ENCODE measurements at places on chromosomes 4 and X. TPM values are rescaled to one million over a fixed set of nuclear protein-coding genes. Genes with fewer than 3 reads are reported as not detected.

DNA sequence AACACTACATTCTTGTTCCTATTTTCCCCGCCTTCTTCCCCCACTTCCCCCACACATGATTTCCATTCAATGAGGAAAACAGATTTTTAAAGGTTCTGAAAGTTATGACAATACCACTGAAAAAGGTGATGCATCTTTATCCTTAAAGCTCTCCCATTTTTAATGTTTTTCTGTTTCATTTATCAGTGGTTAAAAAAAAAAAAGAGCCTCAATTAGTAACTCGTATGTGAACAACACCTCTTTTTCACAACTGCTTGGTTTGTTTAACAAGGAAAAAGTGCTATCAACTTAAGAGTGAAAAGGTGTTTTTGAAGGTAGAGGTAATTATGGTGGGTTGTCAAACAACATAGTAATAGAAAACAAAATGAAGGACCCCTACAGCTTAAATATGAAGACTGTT, 8.2 kb upstream of the CAMK2D start:
- no peaks in the 10 kb centered on the region for H3K27me3 ChIP-seq
- no peak overlapping the region for H3K27ac ChIP-seq
- no peak for DNase-seq

GRCh38 chr4:117156806-117157205, 71.4 kb upstream of the TRAM1L1 start:
- H3K36me3 ChIP-seq, result no peaks in the 10 kb centered on the region
- no peak overlapping the region for H3K27ac ChIP-seq
- H3K27me3 ChIP-seq, result no peaks in the 10 kb centered on the region
- DNase-seq, result no peak
- no peak overlapping the region for H3K4me3 ChIP-seq

GRCh38 chr4:164866817-164867490, 10.0 kb upstream of the APELA start:
- DNase-seq, result no peak
- H3K36me3 ChIP-seq, result no peaks in the 10 kb centered on the region
- H3K4me1 ChIP-seq, result no peaks in the 10 kb centered on the region
- H3K27me3 ChIP-seq, result no peaks in the 10 kb centered on the region
- no peak overlapping the region for H3K27ac ChIP-seq

The USP17L5 gene
- total RNA-seq, result not detected

- H3K4me1 ChIP-seq, result no peaks in the 10 kb centered on the region
- H3K36me3 ChIP-seq, result no peaks in the 10 kb centered on the region
- H3K4me3 ChIP-seq, result no peak overlapping the region
- H3K27ac ChIP-seq, result no peak overlapping the region
- DNase-seq, result no peak
- H3K27me3 ChIP-seq, result no peaks in the 10 kb centered on the region
These were observed 23.1 kb upstream of the PWWP3B start for GRCh38 chrX:106144755-106145639.

GRCh38 chr4:163540977-163541376, 46.5 kb downstream of the TMA16 start:
- no peaks in the 10 kb centered on the region for H3K4me1 ChIP-seq
- H3K36me3 ChIP-seq, result no peaks in the 10 kb centered on the region
- H3K27ac ChIP-seq, result no peak overlapping the region
- no peak overlapping the region for H3K4me3 ChIP-seq
- H3K27me3 ChIP-seq, result no peaks in the 10 kb centered on the region
- no peak for DNase-seq

DNA sequence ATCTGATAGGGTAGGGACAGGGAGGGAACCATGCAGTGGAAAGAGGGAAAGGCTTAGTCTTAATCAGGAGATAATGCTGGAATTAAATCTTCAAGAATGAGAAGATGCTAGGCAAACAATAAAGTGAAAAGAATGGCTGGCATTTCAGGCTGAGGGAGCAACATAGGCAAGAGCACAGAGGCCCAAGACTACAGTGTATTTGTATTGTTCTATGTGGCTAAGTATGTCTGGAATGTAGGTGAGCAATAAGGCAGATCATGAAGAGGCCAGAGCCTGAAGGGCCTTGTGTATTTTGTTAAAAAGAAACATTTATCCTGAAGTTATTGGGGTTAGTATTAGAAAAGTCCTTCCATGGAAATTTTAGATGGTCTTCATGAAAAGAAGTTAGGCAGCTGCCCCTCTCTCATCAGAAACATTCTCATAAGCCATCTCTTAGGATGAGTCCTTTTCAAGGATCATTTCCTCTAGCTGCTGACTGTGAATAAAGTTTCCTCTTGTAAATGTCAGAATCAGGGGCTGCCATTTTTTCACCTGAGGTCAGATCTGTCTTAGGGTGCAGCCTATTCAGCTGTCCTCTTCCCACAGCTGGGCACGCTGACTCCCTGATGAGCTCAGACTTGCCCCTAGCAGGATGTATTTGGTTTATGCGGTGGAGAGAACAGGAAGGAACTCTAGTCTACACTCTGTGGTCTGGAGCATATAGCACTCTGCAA, 46.3 kb downstream of the ATP10D start:
- no peaks in the 10 kb centered on the region for H3K27me3 ChIP-seq
- H3K27ac ChIP-seq, result peak overlapping the region; percentile 71
- peaks cover 21% of the 10 kb centered on the region for H3K4me1 ChIP-seq
- DNase-seq, result no peak

- no peak overlapping the region for H3K4me3 ChIP-seq
- no peak overlapping the region for H3K27ac ChIP-seq
- H3K4me1 ChIP-seq, result no peaks in the 10 kb centered on the region
- H3K27me3 ChIP-seq, result no peaks in the 10 kb centered on the region
These were observed 17.2 kb upstream of the VEGFD start for GRCh38 chrX:15401378-15401777.

DNA sequence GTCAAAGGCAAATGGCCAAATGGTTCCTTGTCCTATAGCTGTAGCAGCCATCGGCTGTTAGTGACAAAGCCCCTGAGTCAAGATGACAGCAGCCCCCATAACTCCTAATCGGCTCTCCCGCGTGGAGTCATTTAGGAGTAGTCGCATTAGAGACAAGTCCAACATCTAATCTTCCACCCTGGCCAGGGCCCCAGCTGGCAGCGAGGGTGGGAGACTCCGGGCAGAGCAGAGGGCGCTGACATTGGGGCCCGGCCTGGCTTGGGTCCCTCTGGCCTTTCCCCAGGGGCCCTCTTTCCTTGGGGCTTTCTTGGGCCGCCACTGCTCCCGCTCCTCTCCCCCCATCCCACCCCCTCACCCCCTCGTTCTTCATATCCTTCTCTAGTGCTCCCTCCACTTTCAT, 3.8 kb upstream of the OPN1LW start:
- H3K36me3 ChIP-seq, result no peaks in the 10 kb centered on the region
- H3K4me3 ChIP-seq, result no peak overlapping the region
- H3K4me1 ChIP-seq, result peaks cover 5% of the 10 kb centered on the region
- no peaks in the 10 kb centered on the region for H3K27me3 ChIP-seq
- H3K27ac ChIP-seq, result no peak overlapping the region

DNA sequence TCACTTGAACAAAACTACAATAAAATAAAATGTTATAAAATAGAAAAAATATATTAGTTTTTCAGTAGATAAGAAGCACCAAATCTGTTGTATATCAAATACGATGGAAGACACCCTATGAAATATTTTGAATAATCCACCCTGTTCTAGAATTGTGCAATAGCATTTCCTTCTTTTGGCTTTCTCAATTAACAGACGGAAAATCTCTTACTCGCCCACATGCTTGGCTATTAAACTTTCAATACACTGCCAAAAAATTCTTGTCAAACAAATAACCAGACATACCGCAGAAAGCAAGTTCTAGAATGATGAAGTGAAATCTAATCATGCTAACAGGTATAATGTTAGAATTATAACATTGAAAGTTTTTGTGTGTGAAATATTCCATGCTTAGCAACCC, 671.6 kb upstream of the SLIT2 start:
- H3K27ac ChIP-seq, result peak overlapping the region; percentile 44
- no peaks in the 10 kb centered on the region for H3K36me3 ChIP-seq
- no peaks in the 10 kb centered on the region for H3K27me3 ChIP-seq
- peaks cover 25% of the 10 kb centered on the region for H3K4me1 ChIP-seq

DNA sequence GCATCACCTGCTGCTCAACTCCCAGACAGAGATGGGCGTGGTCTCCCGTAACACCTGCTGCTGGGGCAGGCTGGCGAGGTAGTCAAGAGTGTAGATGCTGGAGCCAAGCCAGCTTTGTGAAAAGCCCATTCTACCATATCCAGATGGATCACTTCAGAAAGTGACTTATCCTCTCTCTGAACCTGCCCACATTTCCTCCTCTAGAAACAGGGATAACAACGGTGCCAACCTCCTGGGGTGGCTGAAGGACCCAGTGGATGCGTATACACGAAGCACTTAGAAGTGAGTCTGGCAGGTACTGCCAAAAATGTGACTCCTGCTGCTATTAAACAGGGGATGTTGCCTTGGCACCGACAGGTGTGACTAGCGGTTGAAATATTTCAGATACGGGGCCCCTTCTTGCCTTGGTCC, 95.8 kb downstream of the SORBS2 start:
- peak overlapping the region; percentile 50 for H3K27ac ChIP-seq
- DNase-seq, result no peak
- H3K36me3 ChIP-seq, result no peaks in the 10 kb centered on the region
- H3K4me1 ChIP-seq, result peaks cover 48% of the 10 kb centered on the region
- H3K27me3 ChIP-seq, result no peaks in the 10 kb centered on the region

DNA sequence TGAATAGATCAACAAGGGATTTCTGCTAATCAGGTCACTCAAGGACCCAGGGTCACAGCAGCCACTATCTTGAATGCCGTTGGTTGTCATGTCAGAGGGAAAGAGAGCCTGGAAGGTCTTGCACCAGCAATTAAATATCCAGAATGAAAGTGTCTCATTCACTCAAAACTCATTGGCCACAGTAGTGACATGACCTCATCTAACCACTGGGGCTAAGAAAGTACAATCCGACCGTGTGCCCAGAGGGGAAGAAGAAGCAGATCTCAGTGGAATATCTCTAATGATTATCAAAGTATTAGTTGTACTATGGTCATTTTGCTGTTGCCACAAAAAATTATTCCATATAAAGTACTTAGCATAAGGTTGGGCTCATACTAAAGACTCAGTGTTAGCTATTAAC, 210.0 kb downstream of the QDPR start:
- no peaks in the 10 kb centered on the region for H3K27me3 ChIP-seq
- no peak for DNase-seq
- H3K36me3 ChIP-seq, result no peaks in the 10 kb centered on the region
- H3K27ac ChIP-seq, result no peak overlapping the region

The FAM120C gene
- 6.4 TPM for total RNA-seq
